Ureter (tissue), 1 donor: ENCODE measurements at places on chromosomes 13 and 19. TPM values are rescaled to one million over a fixed set of nuclear protein-coding genes. Genes with fewer than 3 reads are reported as not detected.
A peak's percentile ranks its signal among the peaks of the same experiment; 100 is the strongest.

- no peak for DNase-seq
These were observed 29.3 kb upstream of the GRTP1 start for GRCh38 chr13:113393226-113393562.

GRCh38 chr19:35793381-35794165 lies 18.2 kb downstream of the ARHGAP33 start:
- no peak for DNase-seq

DNA sequence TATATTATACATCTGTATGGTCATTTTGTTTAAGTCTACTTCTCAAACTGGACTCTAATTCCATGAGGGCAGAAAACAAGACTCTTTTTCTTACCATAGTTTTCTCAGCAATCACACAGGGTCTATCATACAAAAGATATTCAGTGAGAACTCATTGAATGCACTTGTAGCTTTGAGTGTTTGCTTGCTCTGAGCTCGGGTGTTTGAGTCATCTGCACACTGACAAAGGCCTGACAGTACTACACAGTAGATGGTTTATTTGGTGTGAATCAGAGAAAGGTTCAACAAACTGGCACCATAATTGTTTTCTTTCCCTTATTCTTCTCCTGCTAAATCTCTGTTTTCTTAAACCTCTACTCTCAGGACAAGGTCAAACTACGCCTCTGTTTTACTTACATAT lies 586.4 kb downstream of the LMO7 start:
- no peak for DNase-seq

DNA sequence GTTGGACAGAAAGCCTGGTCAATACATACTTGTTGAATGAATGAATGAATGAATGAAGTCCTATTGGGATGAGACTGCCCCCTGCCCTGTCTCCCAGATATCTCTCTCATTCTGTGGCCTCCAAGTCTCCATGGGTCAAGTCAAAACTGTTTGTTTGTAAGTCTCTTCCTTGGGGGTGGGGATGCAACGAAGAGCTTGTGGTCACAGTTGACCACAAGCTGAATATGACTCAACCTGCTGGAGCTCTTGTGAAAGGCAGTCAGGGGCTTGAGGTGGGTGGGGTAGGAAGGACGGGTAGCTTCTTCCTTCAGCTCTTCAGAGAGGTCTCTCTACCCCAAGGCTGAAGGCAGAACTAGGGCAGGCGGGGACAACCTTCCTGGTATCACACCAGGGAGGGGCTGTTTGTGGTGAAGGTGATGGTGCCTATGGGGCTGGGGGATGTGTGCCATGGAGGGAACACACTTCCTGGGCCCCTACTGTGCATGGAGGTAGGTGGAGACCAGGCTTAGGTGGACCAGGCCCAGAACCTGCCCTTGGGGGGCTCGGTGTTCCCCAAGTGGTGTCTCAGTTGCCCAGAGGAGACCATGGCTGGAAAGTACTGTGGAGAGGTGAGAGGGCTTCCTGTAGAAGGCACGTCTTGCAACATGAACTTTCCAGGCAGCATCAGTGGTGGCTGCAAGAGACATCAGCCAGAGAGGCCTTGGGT lies 8.0 kb downstream of the MYO1F start:
- peak; percentile 54 for DNase-seq

DNA sequence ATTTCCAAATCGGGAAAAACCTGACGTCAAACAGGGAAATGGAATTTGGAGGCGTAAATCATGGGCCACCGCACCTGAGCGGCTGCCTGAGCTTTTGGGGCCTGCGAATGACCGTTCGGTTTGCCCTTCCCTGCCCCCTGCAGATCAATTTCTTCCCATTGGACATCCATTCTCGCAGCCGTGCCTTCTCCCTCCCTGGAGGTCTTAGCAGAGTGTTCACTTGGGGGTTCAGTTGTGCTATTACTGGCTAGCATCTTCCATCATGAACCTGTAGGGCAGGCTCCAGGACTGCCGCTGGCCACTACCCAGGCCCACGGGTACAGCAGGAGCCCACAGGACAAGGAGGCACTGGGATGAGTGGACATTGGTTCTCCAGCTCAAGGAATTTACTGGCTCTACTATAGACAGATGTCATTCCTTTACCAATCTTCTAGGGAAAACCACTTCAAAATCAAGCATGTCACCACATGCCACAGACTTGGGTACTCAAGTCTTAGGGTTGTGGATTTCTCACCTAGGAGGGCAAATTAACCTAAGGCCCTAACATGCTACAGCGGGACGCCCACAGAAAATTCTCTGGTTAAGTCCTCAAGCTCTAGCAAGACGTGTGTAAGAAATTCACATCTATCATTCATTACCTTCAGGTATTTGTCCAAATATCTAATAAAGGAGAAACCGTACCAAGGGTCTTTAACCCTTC lies 75.5 kb downstream of the COL4A1 start:
- DNase-seq = peak; percentile 8

DNA sequence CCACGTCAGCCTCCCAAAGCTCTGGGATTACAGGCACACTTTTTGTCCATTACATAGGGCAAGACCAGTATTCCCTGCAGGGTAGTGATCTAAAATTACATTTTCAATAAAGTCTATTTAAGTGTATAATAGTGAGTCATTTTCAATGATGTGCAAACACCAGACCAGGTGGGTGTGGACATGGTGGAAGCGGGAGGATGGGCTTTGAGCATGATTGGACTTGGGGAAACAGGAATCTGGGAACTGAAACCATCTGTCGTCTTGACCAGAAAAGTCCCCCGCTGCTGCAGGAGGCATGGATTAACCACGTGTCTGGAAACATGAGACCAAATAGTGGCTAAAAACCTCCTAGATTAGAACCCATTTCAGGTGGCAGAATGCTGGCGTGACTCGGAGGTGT lies 4.9 kb downstream of the FXYD3 start:
- DNase-seq = peak; percentile 63

CCDC8 gene
- 10.7 TPM for total RNA-seq

NOTCH3 gene
- 125 TPM for total RNA-seq

DNA sequence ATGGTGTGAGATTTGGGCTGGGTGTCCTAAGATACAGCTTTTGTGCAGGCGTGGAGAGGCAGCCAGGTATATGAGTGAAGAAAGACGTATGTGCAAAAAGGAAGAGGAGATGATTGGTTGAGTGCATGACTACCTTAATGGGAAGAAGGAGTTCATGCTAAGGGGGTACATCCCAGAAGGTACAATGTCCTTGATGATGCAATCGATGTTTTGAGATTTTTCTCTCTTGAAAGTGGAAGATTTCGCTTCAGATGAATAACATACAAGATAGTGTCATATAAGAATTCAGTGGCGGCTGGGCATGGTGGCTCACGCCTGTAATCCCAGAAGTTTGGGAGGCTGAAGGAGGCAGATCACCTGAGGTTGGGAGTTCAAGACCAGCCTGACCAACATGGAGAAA lies 357.1 kb downstream of the KLF12 start:
- DNase-seq = no peak

DNA sequence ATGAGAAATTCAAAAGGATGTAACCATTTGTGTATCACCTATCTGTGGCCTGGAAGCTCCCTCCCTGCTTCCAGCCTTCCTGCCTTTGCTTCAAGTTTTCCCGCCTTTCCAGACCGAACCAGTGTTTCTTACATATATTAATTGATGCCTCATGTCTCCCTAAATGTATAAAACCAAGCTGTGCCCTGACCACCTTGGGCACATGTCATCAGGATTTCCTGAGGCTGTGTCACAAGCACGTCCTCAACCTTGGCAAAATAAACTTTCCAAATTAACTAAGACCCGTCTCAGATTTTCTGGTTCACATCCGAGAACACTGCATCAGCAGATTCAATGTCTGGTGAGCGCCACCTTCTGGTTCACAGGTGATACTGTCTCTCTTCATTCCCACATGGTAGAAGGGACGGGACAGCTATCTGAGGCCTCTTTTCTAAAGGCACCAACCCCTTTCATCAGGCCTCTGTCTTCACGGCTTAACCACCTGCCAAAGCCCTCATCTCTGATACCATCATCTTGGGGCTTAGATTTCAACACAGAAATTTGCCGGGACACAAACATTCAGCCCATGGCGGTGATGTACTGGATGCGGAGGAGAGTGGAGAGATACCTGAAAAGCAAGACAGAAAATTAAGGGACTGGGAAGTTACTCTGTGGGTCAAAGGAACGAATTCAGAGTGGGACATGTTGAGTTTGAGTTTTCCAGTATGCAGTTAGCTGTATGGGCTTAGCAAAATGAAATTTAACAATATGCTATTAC lies 58.7 kb upstream of the PABPC3 start:
- peak; percentile 49 for DNase-seq

- DNase-seq = no peak
These were observed 1.2 kb downstream of the UQCRFS1 start for GRCh38 chr19:29211562-29212355.

DNA sequence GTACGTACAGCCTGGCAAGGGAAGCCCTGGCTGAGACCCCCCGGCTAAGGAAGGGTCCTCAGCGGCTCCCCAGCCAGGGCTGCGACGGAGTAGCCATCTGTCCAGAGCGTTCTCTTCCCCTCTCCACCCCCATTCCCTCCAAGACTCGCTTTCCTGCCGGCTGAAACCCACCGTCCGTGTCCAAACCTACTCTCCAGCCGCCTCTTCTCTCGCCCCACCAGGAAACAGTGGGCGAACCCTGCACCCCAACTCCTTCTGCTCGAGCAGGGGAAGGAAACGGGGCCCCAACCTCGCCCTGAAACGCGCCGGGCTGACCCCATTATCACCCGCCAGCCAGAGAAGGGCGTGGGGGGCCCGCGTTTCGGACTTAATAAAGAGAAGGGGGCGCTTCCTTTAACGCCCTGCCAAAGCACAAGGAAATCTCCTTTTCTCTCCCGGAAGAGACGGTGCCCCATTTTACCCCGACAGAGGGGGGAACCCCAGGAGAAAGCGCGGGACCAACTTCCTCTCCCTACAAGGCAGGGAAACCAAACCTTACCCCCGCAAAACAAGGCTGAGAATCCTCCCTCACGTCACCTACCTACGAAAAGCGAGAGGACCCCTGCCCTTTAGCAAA lies 2.5 kb downstream of the ZC3H4 start:
- DNase-seq = no peak

LRRC4B gene
- total RNA-seq = 4.7 TPM

DNA sequence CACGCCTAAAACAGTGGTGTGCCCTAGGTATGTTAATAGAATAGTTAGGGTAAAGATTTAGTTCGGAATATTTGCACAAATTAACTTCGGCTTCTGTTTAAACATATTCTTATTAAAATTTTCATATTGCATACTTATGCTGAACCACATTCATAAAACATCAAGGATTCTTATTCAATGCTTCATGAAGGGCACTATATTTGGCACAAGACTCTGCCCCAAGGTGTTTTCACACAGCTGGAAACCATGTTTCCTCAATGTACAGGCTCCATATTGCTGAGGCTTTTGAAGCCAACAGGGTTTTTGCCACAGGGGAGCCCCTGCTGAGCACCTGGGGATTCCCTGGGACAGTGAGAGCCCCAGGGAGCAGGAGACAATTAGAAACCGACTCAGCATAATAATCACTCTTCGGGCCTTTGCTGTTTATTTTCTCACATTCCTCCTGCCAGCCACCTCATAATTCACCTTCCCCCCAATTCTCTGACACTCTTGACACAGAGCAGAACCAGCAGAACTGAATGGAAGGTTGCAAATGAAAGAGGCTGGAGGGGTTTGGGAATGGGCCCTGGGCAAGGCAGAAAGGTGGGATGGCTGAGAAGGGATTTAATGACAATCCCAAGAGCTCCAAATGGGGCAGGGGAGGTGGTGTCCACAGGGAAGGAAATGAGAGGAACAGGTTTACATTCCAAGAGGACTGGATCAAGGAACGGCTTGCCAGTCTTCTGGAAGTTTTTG lies 72.3 kb upstream of the POMP start:
- DNase-seq = no peak

- no peak for DNase-seq
These were observed 96.9 kb downstream of the WDFY2 start for GRCh38 chr13:51681037-51681678.

DNA sequence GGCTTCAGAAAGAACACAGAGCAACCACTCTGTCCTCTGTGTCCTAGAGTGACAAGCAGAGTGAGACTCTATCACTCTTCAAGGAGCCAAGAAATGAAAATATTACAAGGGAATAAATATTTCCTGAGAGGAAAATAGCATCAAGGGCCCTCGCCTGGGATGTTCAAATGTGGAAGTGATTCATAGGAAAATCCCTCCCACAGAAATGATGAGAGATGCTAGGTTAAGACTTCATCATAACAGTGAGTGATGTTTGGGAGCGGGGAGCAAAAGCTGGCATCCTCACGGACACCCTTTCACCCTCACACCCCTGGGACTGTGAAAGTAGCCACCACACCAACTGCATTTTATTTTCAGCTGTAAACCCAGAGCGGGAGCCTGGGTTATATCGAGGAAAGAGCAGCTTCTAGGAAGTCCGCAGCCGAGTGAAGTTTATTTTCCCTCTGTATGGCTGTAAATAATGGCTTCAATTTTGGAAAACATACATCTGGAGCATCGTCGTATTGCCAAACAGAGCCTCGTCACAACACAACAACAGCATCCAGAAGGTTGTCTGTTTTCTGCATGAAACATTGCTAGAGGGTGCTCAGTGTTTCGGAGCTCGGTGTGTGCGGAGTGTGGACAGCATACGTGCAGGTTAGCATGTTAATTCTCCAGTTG lies 54.8 kb downstream of the DLEU7 start:
- DNase-seq = no peak

GRCh38 chr19:54158812-54159351 lies 639 bp downstream of the LENG1 start:
- DNase-seq = no peak

- no peak for DNase-seq
These were observed 699.0 kb upstream of the MIR17HG start for GRCh38 chr13:90648497-90648896.

ATP1A3 gene
- 0.52 TPM for total RNA-seq

- DNase-seq = no peak
These were observed 77.8 kb downstream of the TUBGCP3 start for GRCh38 chr13:112510002-112510780.

DNA sequence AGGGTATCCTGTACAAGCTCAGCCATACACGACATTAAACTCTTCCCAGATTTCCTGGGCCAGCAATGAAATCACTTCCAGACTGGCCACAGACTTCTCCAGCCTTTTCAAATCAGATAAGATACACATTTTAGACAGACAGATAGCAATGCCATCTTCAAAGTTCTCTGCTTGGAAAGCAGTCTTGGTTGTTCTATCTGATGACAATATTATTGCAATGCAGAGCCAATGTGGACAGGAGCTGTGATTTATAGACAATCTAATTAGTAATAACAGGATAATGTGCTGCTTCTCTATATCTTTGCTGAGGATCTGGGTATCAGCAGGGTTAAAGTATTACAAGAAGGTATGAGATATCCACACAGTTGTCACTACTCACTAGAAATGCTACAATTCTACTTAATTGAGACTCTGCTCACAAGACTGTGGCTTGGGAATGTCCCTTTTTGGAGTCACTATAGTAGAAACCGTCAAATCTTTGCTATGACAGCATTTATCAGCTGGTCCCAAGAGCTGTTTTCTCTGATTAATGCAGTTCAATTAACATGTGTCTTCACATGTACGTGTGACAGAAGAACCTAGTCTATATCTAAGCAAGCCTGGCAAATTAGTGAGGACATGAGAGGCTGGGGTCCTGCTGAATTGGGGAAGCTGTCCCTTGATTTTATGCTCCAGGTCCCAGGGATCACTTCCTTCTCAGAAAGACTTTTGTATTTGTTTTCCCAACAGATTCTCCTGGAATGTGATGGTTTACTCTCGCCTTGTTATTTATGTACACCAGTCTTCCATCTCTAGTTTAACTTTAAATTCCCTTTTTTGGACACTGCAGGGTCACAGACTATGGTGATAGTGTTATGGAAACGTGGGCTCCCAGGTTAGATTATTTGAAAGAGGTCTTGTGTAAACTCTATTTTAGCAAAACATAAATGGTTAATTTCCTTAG lies 68.8 kb downstream of the COL4A1 start:
- peak; percentile 1 for DNase-seq
